ENCODE measurements at places on chromosomes 11 and 22.

DNA sequence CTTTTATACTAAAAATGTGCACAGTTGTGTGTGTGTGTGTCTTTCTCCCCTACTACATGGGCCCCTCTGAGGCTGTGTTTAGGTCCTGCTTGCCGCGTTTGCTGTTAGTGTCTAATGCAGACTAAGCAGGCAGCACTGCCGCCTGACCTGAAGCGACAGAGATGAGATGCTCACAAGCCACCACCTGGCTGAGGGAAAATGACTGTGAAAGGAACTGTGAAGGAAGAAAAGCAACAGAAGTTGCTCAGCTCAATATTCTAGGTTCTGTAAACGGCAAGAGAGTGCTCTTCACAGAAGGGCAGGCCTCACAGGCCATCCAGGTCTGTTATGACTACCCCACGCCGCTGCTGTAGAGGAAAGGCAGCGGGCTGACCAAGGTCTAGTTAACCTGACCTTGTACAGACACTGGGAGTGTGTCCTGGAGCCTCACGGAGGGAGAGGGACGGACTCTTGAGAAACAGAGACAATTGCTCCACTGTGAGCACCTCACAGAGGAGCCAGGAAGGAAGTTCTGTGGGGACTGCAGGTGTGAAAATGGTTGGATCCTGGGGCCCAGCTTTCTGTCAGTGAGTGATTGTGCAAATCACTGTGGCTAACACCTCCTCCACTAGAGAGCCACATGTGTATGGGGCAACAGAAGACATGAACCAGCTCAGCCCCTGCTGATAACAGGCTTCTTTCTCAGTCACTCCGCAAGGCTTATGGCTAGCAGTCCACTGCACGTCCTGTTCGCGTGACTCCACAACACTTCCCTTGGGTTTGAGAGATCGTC, 31.3 kb upstream of the YPEL1 start:
- DNase-seq: no peak

DNA sequence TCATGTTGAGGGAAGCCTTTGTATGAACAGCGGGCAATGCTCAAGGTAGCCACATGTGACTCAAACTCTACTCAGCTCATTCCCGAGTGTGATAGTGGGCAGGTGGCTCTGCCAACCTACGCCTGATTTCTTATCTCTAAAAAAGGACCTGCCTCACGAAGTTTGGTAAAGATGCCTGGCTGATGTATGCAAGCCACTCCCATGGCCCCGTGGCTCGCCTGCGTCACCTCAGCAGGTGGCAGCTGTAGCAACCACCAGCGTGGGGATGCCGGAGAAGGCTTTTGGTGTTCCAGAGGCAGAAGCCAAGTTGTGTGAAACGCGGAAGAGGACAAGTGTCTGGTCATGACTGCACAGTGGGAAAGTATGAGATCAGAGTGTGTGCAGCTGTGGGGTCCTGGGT, 5.4 kb downstream of the FADS2 start:
- no peak for DNase-seq

- DNase-seq: no peak
Measured at GRCh38 chr11:60809249-60809648, 24.1 kb downstream of the MS4A10 start.

- no peak for DNase-seq
Measured at GRCh38 chr22:22239311-22239939, 5.2 kb upstream of the VPREB1 start.

GRCh38 chr22:45582955-45583320, 80.3 kb downstream of the FBLN1 start:
- DNase-seq: no peak

DNA sequence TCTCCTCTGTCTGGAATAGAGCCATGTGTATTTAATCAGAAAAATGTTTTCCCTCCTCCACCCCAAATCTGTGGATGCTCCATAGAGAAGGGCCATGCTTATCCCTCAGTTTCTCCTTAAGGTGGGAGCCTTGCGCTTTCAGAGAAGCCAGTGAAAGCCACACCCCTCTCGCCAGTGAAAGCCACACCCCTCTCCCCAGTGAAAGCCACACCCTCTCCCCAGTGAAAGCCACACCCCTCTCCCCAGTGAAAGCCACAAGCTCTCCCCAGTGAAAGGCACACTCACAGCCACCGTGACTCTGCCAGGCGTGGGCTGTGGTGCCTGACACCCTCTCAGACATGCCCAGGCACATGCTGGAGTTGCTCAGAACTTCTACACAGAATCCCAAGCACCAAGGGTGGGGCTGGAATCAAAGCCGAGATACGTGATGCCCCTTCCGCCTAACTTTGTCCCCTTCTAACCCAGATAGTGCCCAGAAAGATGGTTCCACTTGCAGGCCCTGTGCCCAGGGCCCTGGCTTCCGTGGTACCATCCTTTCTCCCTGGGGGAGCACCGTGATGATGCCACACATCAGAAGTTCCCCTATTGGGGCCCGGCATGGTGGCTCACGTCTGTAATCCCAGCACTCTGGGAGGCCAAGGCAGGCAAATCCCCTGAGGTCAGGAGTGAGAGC, 16.5 kb upstream of the PRR5 start:
- DNase-seq: no peak

DNA sequence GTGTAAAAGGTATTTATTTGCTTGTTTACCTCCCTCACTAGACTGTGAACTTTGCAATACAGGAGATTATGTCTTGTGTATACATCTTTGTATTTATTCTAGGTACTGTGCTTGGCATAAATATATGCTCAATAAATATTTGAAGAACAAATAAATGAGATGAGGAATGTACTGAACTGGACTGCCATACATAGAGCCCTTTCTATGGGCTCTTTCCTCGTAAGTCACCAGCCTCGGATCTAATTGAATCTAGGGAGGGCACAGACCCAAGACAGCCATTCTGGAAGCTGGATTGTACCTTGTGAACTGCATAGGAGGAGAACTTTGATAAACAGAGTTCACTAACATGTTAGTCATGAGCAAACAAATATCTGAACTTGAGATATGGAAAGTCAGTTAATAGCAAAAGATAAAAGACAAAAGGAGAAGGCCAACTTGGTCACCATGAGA, 503.9 kb downstream of the INSC start:
- DNase-seq: no peak

GRCh38 chr11:3221408-3222002, 2.9 kb upstream of the MRGPRG start:
- no peak for DNase-seq

- no peak for DNase-seq
Measured at GRCh38 chr11:1123970-1124369, 33.8 kb upstream of the MUC5AC start.

- no peak for DNase-seq
Measured at GRCh38 chr11:31921081-31921480, 110.0 kb upstream of the PAX6 start.

GRCh38 chr11:118892514-118892913, 8.8 kb downstream of the CXCR5 start:
- no peak for DNase-seq

DNA sequence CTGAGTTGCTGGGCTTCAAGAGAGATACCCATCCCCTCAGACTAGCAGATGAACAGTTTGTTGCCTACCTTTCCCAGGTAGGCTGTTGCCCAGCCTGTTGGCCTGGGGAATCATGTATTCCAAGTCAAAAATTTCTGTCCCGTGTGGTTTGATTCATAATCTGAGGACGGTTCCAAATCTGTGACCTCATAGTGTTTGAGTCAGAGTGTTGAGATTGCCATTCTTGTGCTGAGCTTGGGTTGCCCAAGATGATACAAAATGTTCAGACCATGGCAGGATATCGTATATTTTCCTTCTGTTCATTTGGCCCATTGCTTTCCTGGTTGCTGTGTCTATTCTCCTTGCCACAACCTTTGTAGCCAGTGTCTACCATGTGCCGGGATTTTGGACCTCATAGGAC, 64.3 kb downstream of the CYB5R2 start:
- DNase-seq: no peak

- DNase-seq: no peak
Measured at GRCh38 chr22:28230671-28231070, 311.6 kb upstream of the PITPNB start.

- DNase-seq: no peak
Measured at GRCh38 chr11:92306966-92307510, 82.4 kb downstream of the FAT3 start.

DNA sequence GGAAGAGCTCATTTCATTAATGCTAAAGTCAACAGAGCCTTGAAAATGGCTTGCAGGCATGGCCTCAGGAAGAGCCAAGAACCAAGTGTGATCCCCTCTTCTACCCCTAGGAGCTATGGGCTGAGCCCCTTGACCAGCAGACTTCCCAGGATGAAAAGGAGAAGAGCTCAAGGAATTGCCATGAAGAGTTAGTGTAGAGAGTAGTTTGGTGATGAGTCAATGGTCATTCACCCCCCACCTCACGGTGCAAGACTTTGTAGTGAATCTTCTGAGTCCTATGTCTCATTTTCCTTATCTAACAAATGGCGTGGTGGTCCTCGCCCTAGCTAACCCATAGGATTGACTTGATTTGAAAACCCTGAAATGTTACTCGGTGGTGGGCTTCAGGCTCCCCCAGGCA, 422.4 kb upstream of the CADM1 start:
- DNase-seq: no peak

GRCh38 chr22:37488337-37489135, 2.4 kb upstream of the MFNG start:
- DNase-seq: no peak

DNA sequence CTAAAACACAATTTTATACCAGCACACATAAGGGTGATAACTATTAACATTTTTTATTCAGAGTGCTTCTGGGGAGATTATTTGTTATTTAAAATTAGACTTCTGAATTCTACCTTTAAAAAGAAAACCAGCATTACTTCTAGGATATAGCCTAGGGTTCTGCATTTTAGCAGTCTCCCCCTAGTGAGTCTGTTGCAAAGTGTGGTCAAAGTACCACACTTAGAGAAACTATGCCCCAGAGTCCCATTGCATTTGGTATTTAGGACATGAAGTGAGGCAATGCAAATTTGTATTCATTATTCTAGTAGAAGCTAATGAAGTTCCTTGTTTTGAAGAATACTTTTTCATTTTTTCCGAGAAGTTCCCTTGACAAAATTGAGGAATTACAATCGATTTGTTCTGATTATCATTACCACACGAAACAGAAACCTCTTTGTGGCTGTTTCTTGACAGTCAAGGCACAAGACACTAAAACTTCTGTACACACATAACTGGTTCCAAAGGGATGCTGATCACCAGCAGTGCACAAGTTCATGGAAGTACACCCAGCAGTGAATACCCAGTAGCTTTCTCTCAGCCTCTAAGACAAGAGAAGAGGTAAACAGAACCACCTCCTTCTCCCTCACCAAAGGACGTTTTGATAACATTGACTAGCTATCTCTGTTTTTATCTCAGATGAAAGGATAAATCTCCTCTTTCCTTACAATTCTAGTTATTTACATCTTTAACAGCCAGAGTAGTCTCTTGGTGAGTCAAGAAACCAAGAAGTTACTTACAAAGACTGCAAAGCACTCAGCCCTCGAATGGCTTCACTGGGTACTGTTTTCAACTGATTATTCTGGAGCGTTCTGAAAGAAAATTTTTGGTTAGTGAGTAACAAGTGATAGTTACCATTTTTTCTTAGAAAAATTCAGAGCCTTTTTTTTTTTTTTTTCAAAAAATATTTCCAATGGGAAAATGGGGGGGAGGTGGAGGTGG, 27.6 kb upstream of the CCDC34 start:
- DNase-seq: no peak

- no peak for DNase-seq
Measured at GRCh38 chr11:125154378-125155099, 10.0 kb upstream of the PKNOX2 start.

- no peak for DNase-seq
Measured at GRCh38 chr11:110182886-110183285, 89.7 kb downstream of the ZC3H12C start.

- DNase-seq: no peak
Measured at GRCh38 chr11:43868852-43869567, 11.6 kb upstream of the ALKBH3 start.

- DNase-seq: peak; percentile 72
Measured at GRCh38 chr11:66868726-66869566, 12.1 kb downstream of the LRFN4 start.

- DNase-seq: no peak
Measured at GRCh38 chr11:65417702-65418430, 4.7 kb upstream of the NEAT1 start.

- no peak for DNase-seq
Measured at GRCh38 chr11:122375687-122376399, 259.8 kb upstream of the BLID start.

DNA sequence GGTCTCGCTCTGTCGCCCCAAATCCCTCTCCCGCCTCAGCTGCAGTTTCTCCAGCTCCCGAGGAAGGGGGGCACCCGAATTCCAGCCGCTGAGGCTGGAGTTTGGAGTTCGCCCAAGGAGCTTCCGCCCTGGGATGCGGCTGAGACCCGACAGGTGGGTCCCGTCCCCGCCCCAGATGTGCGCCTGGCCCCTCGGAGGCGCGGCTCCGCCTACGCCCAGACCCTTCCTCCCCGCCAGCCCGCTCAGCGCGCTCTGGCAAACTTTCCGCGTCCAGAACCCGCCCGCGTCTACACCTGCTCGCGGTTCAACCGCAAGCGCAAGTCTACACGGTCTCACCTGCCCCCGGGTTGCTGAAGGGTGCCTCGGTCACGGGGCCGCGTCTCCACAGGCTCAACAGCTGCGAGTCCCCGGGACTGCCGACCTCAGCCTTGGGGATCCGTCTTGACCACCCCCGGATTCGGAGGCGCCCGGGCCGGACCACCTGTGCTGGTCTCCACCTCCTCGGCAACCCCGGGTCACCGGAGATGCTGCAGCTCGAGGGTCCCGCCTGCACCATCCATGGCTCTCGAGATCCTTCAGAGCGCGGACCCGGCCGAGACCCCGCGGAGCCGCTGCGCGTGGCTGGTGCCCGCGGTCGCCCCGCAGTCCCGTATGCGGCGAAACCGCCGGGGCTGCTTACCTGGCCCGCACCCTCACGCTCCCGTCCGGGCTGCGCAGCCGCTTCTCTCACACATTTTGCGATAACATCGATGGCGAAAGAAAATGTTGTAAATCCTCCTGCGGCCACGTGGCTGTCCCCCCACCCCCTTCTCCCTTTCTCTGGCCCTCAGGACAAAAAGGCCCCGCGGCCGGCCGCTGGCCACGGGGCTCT, 63.6 kb downstream of the NFAM1 start:
- DNase-seq: no peak

All from iPS DF 6.9 (cell line).